ENCODE measurements at places on chromosomes 12 and 14.

DNA sequence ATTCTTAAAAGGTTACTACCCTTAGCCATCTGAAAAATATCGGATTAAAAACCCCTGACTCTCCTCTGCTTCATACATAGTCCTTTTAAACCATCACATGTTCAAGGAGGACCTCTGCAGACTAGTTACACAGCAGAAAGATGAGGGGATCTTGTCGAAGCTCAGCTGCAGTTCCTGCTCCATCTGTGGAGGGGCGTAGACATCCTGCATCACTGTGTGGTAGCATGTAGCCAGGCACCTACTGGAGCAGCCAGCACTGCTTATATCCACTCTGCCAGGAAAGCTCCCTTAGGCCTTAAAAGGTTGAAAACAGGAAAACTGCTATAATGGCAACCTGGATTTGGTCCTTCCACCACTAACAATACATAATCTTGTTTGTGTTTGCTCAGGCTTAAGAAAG lies 57.6 kb upstream of the STRN3 start:
- no peak for DNase-seq

DNA sequence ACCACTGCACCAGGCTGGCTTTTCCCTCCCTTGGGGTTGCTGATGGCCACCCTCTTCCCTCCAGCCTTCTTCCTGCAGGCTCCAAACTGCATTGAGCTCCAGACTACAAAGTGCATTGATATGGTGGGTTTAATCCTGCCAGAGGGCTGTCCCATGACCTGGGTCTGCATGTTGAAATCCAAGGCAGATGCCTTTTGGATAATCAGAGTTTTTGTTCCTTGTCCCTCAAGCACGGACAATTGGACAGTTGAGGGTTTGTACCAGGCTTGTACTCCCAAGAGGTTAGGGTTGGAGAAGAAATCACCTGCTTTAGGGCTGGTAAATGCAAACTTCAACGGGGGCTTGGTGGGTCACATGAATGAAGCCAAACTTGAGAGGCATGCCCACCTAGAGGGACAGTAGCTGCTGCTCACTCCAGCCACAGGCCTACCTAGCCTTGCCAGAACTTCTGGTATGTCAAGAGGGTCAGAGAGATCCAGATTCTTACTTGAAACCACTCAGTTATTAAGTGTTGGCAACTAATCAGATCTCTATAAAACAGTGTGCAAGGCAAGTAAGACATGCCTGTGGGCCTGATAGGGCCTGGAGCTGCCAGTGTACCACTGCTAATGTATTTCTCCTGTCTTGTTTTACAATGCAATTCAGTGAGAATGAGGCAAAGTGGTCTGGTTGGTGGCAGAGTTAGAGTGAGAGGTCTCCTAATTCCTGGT lies 21.7 kb upstream of the KRT83 start:
- DNase-seq: no peak

DNA sequence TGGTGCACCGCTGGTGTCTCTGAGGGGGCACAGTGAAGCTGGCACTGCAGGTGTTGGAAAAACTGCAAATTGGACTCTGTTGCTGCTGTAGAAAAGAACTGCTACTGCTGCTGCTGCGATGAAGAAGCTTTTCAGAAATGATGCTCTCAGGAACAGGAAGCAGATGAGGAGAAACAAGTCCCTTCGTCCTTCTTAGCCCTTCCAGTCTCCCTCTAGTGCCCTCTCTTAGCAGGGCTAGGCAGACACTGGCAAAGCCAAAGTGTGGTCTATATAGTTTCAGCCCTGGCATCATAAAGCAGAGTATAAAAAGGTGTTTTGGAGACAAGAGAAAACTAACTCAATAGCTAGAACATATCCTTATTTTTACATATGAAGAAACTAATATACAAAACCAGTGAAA lies 174.5 kb downstream of the MYRFL start:
- no peak for DNase-seq

DNA sequence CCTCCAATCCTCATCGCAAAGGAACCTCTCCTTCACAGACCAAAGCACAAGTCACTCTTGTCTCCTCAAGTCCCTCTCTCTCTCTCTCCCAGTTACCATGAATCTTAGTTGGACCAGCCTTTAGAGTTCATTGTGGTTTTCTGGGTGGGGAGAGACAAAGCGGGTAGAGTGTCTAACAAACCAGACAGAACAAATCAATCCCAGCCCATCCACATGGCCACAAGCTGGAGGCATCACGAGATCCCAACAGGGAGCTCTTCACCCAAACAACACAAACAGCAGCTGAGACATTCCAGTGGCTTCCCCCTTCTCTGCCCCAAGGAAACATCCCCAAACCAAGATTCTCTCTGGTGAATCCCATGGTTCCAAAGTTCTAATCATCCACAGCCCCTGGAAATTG lies 22.4 kb downstream of the ACTN1 start:
- no peak for DNase-seq

DNA sequence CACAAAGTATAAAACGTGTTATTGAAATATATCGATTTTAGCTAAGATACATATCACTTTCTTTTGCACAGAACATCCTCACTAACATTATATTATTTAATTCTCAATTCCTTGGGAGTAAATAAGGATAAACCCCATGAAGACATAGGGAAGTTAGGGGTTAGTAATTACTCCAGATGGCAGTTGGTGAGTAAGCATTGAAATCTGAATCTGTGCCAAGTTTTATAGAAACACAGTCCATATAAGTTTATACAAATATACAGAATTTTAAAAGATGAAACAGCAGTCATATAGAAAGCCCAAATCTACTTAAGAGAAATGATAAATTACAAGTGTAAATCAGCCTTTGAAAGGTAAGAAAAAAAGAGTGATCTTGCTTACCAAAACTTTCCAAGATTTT lies 200.4 kb upstream of the SYT10 start:
- DNase-seq: no peak

DNA sequence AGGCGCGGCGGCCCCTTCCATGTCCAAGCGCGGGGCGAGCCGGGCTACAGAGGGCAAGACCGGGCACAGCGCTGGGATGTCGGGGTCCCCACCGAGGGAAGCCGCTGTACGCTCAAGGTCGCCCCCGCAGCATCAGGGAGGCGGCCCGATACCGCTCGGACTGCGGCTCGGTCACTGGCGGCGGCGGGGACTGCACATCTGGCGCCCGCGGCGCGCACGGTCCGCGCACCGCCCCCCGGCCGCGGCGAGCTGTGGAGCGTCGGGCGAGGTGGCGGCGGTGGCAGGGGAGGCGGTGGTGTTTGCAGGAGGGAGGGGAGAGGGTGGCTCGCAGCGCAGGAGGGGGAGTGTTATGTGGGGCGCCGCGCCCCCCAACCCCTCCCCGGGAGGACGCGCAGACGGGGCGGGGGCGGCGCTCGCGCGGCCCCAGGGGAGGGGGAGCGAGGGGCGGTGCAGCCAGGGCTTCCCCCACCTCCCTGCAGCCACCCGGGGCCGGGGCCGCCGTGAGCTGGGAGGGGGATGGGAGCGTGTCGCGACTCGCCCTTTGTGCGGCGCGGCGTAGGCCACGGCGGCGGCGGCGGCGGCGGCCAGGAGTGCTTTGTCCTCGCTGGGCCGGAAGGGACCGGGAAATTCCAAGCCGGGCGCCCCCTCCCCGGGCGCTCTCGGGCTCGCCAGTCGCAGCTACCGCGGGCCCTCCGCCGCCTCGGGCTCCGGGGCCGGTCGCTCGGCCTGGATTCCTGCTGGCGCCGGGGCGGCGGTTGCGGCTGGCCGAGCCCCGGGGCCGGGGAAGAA lies at the start of gene NUAK1:
Gene NUAK1, minus strand, starts transcription at position 322 of the 789 bp plus-strand sequence. Its CDS starts 301 bp downstream, at position 21.
- no peak for DNase-seq

All from GM04504 (cell line).